ENCODE measurements at places on chromosomes 16 and 17.

DNA sequence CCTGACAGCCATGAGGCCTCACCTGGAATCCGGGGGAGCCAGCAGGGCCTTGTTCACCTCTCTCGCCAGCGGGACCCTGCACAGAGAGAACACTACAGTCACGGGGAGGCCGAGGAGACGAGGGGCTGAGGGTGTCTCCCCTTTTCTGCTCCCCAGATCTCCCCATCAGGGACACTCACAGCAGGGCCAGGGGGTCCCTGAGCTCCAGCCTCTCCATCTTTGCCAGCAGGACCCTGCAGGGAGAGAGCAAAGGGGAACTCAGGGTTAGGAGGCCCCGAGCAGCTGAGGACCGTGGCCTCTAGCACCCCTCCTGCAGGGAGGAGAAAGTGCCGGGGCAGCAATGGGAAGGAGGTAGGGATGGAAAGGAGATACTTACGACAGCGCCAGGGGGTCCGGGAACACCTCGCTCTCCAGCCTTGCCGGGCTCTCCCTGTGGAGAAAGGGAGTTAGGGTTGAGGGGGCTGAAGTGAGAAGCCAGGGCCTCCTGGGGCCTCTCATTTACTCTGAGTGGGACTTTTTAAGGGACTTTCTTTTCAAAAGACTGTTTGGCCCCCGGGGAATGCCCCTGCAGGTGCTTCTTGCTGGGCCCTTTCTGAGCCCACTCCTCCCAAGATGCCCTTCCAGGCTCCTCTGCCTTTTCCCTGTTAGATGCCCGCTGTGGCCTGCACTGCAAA, 8.7 kb downstream of the COL1A1 start:
- peak; percentile 62 for DNase-seq

DNA sequence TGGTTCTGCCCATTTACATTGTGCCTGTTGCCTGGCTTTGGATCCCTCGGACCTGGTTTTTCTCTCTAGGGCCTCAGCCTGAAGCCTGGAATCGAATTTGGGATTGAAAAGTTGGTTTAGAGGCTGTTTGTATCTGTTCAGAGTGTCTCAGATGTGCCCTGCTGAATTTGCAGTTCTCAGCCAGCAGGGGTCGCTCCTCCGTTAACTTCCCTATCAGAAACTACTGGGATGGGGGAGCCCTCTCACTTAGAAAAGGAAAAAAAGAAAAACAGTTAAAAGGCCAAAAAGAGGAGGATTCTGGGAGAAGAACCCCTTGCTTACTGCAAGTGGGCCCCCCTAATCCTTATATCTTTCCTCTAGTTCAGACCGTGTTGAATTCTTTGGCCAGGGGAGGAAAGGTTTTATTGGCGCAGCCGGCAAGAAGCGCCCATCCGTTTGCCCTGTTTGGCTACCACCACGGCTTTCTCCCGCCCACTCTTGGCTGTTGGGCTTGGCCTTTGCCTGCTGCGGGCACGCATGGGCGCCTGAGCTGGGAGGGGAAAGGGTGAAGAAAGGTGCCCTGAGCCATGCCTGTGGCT, 8.7 kb downstream of the FZD2 start:
- DNase-seq, result no peak

- peak; percentile 80 for DNase-seq
These were observed 11.2 kb upstream of the PLEKHG4 start for GRCh38 chr16:67268136-67268579.

GRCh38 chr17:42372142-42372541, 16.1 kb downstream of the STAT3 start:
- DNase-seq, result no peak

GRCh38 chr16:49010396-49010795, 271.2 kb downstream of the CBLN1 start:
- DNase-seq, result no peak

DNA sequence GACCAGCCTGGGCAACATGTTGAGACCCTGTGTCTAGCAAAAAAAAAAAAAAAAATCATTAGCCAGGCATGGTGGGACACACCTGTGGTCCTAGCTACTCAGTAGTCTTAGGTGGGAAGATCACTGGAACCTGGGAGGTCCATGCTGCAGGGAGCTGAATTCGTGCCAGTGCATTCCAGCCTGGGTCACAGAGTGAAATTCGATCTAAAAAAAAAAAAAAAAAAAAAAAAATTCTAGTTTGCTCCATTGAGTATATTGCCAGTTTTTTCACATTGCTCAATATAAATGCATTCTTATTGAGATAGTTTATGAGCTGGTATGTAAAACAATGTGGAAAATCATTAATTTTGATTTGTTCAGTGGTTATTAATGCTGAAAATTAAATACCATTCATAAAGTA, 52.0 kb downstream of the ABHD15 start:
- DNase-seq, result peak; percentile 49

DNA sequence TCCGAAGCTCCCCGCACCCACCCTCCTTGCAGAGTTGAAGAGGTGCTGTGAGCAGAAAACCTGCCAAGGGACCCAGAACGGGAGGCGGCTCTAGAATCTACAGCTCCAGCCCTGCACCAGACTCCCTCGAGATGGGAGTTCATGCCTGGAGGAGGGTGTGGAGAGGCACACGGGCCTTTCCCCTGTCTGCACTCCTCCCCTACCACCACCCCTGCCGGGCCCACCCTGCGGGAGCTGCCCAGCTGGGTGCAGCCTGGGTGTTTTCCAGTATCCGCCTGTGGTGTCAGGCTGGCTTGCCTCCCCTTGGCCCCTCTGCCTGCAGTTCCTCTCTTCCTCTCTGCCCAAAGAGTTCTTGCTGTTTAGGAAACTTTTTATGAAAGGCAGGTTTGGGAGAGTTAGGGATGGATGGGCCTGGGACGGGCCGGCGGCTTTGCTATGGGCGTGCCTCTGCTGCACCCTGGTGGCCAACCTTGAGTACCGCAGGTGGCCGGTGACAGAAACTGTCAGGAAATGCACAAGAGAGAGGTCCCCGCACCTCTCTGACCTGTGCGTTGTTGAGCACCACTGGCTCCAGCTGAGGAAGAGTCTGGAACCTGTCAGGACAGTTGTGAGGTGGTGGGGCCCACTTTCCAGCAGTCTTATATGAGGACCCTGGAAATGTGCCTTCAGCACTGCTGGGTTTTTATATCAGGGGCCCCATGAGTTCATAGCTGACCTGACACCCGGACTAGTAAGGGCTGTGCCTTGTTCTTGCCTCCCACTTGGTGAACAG, 354.1 kb downstream of the SEC14L1 start:
- peak; percentile 77 for DNase-seq

DNA sequence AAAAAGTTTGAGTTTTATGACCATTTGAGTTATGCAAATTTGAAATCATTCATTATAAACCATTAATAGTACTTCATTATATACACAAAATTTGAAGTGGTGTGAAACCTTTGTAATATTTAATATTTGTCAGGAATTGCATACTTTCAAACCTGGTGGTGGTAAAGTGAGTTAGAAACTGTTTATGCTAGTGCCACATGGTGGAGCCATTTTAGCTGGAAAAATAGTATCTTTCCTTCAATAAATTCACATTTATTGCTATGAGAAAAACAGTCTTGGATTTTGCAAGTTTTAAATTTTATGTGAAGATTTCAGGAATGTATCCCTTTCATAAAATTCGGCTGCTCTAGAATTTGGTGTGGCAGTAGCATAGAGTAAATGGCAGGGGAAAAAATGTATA, 7.3 kb upstream of the BLMH start:
- no peak for DNase-seq

DNA sequence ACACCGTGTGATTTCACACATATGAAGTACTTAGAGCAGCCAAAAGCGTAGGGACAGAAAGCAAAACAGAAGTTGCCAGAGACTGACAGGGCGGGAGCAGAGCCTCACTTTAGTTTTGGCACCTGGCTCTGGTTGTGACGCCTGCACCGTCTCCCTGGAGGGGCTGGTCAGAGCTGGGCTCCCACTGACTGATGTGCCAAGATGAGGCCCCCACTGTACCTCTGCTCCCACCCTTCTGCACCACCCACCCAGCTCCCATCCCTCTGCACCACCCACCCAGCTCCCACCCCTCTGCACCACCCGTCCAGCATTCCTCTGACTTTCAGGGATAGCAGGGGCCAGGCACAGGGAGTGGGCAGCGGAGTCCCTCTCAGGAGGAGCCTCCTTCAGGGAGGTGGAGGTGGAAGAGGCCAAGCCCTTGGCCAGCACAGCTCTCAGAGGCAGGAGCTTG, 3.2 kb upstream of the PRSS21 start:
- no peak for DNase-seq

DNA sequence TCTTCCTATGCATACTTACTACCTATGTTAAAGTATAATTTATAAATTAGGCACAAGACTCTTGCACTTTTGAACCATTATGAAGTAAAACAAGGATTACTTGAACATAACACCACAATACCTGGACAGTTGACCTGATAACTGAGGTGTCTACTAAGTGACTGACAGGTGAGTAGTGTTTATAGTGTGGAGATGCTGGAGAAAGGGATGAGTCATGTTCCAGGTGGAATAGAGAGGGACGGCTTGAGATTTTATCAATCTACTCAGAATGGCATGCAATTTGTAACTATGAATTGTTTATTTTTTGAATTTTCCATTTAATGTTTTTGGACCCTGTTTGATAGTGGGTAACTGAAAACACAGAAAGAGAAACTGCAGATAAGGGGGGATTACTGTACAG, 287.6 kb downstream of the MAP2K6 start:
- DNase-seq, result no peak

GRCh38 chr16:31082368-31083045, 6.2 kb downstream of the PRSS53 start:
- no peak for DNase-seq

DNA sequence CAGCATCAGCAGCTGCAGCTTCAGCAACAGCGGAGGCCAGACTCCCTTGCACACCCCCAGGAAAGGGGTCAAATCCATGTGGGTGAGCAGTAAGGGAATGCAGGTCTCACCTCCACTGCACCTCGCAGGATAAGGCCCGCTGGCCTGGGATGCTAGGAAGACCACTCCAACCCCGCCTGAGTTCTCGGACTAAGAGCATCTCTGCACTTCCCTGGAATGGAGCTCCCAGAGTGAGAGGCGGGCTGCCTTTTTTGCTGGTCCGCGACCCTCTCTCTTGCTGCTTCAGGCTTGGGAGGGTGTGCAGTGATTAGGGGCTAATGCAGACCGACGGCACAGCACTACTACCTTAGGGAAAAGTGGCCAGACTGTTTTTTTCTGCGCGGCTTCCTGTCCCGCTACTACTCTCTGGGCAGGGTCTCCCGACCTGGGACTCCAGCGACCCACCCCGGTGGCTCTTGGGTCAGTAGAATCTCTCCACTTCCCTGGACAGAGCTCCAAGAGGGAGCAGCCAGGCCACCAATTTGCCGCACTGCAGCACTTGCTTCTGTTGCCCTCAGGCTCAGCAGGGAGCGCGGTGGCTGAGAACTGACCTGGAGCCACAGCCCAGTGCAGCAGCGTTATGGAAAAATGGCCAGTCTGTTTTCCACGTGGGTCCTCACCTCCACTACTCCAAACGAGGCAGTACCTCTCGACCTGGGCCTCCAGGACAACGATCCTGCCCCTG, 480.4 kb downstream of the CDH8 start:
- DNase-seq, result no peak

GRCh38 chr17:38417210-38417951, 10.9 kb upstream of the ARHGAP23 start:
- DNase-seq, result no peak

DNA sequence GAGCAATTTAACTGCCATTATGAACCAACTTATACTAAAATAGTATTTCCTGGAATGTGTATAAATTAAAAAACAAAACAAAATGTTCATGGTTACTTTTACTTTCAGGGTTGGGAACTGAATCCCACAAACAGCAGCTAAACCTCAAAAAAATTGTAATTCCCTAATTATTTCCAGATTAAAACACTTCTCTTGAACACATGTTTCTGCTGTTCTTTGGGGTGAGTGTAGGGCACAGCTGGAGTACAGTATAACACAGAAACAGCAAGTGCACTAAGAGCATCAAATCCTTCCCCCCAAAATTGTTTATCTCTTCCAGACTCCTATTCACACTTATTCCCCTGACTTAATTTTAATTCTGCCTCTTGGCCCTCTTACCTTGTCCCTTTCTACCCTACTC, 56.4 kb downstream of the KANSL1 start:
- DNase-seq, result peak; percentile 37

DNA sequence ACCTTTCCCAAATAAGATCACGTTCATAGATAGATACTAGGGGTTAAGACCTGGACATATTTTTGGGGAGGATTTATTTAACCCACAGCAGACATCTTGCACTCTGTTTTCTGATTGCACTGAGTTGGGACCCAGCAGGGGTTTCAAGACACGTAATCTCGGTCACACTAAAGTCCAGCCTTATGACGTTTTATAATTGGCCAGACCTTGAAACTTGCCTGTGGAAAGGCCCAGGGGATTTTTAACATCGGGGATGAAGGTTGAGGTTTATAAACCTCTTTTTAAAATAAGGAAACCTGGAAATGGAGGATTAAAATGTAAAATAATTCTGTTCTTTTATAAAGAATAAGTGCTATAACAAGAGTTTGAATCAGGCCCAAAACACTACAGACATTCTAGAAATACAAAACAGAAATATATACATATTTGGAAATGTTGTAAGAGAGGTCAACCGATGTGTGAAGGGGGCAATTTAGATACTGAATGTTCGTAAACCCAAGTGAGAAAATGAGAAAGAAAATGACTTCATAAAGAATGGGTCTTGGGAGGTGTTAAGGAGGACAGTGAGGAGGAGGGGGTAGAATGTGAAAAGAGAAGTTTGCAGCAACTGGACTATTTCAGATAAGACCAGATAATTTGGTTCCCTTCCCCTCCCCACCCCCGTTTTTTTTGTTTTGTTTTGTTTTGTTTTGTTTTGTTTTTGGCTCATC, 61.1 kb upstream of the NOL11 start:
- DNase-seq, result no peak

GRCh38 chr17:74671031-74671771, 41.5 kb downstream of the CD300LF start:
- peak; percentile 72 for DNase-seq

- DNase-seq, result peak; percentile 73
These were observed 1.0 kb downstream of the EIF1 start for GRCh38 chr17:41689497-41690299.

GRCh38 chr16:24255456-24256371, at the start of gene CACNG3:
Gene CACNG3, plus strand, starts transcription at chr16:24256335. Its CDS starts 420 bp downstream, at chr16:24256755.
- DNase-seq, result peak; percentile 9

- DNase-seq, result no peak
These were observed 135.1 kb upstream of the NOL11 start for GRCh38 chr17:67582673-67583081.

- DNase-seq, result no peak
These were observed 345.4 kb downstream of the PMP22 start for GRCh38 chr17:14919631-14920213.

DNA sequence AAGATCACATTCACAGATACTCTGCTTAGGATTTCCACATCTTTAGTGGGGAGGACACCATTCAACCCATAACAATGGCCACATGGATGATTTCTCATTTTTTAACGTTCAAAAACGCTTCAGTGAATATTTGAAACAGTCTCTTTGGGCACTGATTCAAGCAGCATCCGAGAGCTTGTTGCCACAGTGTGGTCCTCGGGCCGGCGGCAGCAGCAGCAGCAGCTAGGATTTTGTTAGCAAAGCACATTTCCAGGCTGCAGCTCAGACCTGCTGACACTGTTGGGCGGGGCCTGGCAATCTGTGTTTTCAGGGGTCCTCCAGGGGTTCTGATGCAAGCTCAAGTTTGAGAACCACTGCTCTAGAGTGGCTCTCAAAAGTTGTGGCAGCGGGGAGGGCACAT, 27.9 kb upstream of the CMIP start:
- no peak for DNase-seq
